ENCODE measurements at places on chromosomes 13 and 19.

- DNase-seq = no peak
Observed at GRCh38 chr19:42494321-42494720, 34.0 kb downstream of the CEACAM1 start.

GRCh38 chr13:90519157-90519556 is 828.3 kb upstream of the MIR17HG start:
- no peak for DNase-seq

GRCh38 chr13:69418319-69418718 is 689.3 kb upstream of the ATXN8OS start:
- DNase-seq = no peak

DNA sequence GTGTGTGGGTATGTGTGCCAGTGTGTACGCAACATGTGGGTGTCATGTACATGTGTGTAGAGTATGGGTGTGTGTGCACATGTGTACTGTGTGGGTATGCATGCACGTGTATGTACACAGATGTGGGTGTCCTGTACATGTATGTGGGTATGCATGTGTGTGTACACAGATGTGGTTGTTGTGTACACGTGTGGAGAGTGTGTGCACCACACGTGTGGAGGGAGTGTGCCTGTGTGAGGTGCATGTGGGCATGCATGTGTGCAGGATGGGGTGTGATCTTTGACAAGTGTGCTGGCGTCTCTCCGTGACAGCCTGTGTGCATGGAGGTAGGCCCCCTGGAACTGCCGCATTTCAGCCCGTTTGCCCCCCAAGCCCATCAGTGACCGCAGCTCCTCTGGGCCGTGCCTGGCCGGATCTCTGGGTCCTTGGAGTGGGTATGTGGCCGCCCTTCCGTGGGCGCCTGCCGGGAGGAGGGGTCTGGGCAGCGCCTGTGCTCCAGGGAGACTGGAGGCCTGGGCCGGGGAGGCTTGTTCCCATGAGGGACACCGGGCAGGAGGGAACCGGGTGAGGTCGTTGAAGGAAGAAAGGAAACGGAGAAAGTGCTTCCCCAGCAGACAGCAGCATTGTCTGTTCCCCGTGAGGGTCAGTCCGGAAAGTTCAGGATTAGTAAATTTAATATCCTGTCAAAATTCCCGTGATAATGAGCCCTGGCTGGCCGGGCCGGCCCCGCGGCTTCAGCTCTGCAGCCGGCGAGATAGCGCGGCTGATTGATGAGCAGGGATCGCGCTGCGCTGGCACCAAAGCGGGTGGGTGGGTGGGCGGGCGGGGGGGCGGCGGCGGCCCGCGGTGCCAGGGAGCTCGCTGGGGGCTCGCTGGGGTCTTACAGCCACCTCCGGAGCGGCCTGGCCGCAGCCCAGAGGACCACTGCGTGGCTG is 91.1 kb upstream of the SOX1 start:
- no peak for DNase-seq

DNA sequence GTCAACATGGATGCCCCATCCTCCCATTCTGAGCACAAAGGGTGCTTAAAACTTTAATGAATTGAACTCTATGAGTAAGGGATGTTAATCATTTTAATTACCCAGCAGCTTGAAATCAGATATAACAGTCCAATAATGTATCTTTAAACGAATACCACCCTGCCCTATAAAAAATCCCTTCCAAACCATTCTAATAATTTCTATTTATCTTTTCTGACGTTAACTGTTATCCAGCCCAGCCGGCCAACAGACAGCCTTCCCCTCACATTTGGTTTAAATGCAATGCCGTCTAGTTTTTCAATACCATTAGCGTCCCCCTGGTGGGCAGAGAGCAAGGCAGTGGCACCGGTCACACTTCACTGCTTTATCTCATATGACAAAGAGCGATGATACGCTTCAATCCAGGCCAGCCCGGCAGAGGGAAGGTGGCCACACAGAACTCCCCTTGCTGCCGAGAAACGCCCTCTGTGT is 402.2 kb upstream of the ZNF507 start:
- no peak for DNase-seq

GRCh38 chr19:5951338-5951861 is 26.5 kb downstream of the RANBP3 start:
- no peak for DNase-seq

DNA sequence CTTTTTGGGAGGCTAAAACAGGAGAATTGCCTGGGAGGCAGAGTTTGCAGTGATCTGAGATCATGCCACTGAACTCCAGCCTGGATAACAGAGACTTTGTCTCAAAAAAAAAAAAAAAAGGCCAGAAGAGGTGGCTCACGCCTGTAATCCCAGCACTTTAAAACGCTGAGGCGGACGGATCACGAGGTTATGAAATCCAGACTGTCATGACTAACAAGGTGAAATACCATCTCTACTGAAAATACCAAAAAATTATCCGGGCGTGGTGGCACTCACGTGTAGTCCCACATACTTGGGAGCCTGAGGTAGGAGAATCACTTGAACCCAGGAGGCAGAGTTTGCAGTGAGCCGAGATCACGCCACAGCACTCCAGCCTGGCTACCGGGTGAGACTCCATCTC is 39.9 kb downstream of the ZNF611 start:
- no peak for DNase-seq

GRCh38 chr13:110562036-110562597 is 595 bp upstream of the RAB20 start:
- no peak for DNase-seq

- no peak for DNase-seq
Observed at GRCh38 chr13:89846926-89847585, 1500.4 kb upstream of the MIR17HG start.

GRCh38 chr13:97255515-97256021 is 33.4 kb downstream of the MBNL2 start:
- DNase-seq = no peak

- no peak for DNase-seq
Observed at GRCh38 chr13:42329239-42329638, 57.3 kb downstream of the AKAP11 start.

DNA sequence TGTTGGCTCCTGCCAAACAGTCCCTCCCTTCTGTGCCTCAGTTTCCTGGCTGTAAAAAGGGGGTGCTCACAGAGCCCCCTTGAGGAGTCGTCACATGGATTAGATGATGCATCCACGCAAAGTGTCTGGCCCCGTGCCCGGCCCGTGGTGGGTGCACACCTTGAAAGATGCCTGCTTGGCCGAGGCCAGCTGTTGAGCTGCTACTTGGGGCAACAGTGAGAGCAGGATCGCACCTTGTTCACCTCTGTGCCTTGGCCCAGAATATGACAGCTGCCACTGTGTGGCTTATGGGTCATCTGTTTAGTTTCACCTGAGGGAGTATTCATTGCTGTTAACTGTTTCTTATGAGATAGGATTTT is 17.7 kb downstream of the CRTC1 start:
- DNase-seq = no peak

DNA sequence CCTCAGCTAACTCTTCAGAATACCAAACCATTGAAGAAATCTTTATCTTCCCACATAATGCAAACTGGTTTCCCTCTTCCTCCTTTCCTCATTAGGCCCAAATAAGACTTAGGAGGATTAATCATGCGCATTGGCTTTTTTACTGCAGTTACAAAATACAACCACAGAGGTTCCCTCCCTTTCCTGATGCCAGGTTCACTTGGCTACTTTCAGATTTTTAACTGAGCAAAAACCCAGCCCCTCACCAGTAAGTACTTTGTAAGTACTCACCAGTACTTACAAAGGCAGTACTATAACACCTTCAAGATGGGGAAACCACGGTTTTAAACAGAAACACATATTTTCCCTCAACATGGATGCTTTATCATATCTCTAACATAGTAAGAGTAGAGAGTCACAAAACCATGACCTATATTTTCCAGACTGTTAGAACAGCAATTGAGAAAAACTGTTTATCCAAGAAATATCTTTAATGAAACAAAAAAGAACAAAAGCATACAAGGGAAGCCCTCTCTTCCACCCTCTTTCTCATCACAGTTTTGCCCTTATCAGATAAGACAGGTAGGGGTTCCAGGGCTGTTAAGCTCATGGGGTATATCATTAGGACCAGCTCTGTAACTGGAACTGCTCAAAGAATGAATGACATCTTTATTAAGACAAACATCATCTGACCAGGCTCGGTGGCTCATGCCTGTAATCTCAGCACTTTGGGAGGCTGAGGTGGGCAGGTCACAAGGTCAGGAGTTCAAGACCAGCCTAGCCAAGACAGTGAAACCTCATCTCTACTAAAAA is 12.7 kb downstream of the FOXO1 start:
- no peak for DNase-seq

GRCh38 chr13:79647533-79647932 is 166.6 kb downstream of the NDFIP2 start:
- DNase-seq = no peak

DNA sequence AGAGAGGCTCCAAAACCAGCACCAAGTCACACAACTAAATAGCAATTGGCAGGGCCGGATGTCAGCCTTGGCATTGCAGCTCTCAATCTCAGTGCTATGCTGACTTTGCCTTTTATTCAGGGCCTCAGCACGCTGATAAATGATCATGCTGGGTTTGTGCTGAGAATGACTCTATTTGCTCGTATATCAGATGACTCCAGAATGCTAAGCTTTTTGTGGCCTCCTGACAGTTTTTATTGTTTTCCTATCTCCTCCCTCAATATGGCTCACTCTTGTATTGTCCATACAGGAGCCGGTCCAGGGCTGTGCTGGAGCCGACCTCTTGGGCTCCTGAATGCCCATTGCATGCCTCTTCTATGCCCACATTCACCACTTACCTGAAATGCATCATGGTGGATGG is 211.0 kb downstream of the EFNB2 start:
- no peak for DNase-seq

DNA sequence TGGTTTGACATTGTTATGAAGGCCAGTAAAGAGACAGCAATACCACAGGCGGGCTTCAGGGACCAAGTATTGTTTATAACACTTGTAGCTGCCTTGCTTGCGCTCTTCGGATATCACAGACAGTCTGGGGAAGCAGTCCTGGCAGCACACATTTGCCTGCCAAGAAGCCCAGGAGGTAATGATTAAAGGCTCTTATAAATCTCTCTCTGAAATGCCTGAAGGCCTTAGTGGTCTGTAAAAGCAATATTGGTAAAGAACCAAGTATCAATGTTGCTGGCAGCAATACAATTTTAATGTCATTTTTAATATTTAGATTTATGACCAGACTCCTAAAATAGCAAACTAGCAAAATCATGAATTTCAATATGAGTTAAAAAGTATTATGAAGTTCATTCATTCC is 1312.4 kb downstream of the PCDH9 start:
- DNase-seq = no peak

GRCh38 chr13:73677048-73677601 is 457.1 kb downstream of the KLF12 start:
- DNase-seq = no peak

DNA sequence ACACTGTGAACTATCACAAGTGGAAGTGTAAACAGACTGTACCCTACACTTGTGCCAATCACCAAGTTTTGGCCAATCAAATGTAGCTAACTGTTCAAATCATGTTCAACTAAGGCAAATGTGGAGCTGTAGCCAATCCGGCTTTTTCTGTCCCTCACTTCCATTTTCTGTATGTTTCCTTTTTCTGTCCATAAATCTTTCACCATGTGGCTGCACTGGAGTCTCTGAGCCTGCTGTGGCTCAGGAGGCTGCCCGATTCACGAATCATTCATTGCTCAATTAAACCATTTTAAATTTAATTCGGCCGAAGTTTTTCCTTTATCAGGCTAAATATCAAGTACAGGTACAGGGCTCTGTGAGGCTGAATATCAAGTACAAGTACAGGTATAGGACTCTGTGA is 216.5 kb downstream of the RFC3 start:
- DNase-seq = no peak

- DNase-seq = no peak
Observed at GRCh38 chr13:27535546-27535945, 84.8 kb downstream of the LNX2 start.

DNA sequence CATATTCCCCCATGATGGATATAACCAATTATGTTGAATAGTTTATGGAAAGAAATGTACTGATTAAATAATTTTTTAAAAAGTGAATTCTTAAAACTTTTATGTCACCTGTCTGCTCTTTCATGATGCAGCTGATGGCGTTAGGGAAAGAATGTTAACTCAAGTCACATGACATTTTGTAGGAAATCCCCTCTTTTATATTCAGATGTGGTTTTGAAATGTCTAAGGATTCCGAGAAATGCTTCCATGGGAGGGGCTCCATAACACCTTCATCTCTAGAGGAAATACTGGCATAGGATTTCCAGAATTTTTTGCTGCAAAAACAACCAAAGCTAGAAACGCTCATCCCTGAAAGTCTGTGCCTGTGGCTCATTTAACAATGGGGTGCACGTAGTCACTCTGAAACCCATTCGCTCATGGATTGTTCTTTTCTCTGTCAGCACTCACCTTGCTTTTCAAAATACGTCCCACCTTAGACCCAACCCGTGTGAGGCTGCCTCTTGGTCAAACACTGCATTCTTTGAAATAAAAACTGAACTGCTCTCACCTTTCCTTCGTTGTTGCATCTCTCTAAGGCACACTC is 288.9 kb downstream of the SHISA2 start:
- DNase-seq = no peak

DNA sequence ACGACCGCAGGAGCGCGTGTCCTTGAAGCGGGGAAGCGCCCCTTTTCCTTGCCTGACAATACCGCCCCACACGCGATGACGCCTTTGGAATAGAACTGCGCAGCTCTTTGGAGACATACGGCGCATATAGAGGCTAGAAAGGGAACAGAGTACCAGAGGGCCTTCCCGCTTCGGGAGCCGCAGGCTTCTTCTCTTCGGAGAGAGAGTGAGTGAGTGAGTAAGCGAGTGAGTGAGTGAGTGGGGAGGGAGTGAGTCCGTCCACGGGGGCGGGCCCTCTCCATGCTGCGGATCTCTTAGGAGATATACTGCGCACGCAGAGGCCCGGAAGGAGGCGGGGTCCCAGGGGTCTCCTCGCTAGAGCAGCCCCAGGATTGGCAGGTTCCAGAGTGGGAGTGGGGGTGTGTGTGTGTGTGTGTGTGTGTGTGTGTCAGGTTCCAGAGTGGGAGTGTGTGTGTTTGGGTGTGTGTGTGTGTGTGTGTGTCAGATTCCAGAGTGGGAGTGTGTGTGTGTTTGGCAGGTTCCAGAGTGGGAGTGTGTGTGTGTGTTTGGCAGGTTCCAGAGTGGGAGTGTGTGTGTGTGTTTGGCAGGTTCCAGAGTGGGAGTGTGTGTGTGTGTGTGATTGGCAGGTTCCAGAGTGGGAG is 97.0 kb downstream of the INSR start:
- peak; percentile 76 for DNase-seq

- no peak for DNase-seq
Observed at GRCh38 chr19:5838353-5839064, 993 bp downstream of the FUT6 start.

GRCh38 chr13:49569993-49570689 is 15.2 kb downstream of the RCBTB1 start:
- no peak for DNase-seq

GRCh38 chr13:69389899-69390298 is 717.7 kb upstream of the ATXN8OS start:
- no peak for DNase-seq

DNA sequence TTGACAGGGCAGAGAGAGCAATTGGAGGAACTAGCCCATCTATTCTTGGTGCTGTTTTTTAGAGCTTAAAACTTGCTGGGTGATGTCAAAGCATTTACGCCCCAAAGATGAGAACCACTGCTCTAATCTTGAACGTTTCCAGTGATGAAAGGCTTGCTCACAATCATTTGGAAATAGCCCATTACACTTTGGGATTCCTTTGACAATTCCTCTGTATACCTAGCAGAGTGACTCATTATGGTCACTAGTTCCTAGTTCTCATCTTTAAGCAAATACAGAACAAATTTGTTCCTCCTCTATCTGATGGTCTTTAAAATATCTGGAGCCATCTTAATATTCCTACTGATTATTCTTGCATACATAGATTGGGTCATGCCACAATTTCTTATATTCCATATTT is 112.3 kb downstream of the GPC6 start:
- no peak for DNase-seq
